Stimulated activated CD4-positive, alpha-beta T cell treated with anti-CD3 and anti-CD28 coated beads, Interleukin-4, amount 100 ng/mL, for 1 hour (primary cell): ENCODE measurements at places on chromosomes 13 and 19.

DNA sequence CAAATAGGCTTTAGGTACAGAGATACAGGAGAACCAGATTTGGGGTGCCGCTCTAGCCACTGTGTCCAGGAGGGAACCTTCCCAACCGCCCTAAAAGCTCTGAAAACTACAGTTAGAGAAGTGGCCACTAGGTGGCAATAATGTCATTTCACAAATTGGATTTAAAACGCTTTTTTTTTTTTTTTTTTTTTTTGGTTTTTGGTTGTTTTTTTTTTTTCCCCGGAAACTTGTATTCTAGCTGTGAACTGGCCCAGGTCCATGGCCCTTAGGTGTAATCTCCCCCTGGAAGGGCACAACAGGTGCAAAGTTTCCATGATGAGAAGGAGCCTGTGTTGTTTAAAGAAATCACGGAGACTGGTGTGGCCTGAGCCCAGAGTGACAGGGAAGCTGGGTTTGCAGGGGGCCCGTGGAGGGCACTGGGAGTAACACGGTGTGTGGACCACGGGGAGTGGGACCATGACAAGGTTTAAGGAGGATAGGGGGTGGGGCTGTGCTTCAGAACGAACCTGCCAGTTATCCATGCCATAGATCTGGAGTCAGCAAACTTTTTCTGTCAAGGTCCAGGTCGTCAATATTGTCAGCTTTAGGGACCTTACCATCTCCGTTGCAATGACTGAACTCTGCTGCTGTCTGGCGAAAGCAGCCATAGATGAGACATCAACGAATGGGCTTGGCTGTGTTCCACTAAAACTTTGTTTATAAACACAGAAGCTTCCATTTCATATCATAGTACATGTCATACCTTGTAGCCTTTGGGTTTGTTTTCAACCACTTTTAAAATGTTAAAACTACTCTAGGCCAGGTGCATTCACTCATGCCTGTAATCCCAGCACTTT is 10.1 kb downstream of the OR1I1 start:
- no peak for DNase-seq

- no peak for DNase-seq
Observed at GRCh38 chr19:46924874-46925547, 64.2 kb downstream of the ARHGAP35 start.

- no peak for DNase-seq
Observed at GRCh38 chr13:110490009-110490770, 71.3 kb downstream of the RAB20 start.

DNA sequence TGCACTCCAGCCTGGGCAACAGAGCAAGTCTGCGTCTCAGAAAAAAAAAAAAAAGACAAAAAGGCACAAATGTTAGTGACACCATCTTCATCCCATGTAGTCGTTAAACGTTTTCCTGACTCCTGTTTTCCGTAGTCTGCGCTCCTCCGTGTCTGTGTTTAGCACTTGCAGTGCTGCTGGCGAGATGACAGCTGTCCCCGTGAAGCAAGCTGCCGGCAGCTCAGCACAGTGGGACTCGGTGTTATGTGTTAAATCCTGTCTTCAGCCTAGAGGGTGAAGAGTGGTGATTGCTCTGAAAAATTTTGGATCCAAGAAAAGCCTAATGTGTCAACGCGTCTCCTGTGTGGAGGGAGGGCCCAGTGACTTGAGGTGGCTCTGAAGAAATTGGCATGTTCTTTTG is 18.4 kb downstream of the UBXN6 start:
- no peak for DNase-seq

- DNase-seq, result peak; percentile 44
Observed at GRCh38 chr19:42216653-42217519, 591 bp downstream of the DEDD2 start.

DNA sequence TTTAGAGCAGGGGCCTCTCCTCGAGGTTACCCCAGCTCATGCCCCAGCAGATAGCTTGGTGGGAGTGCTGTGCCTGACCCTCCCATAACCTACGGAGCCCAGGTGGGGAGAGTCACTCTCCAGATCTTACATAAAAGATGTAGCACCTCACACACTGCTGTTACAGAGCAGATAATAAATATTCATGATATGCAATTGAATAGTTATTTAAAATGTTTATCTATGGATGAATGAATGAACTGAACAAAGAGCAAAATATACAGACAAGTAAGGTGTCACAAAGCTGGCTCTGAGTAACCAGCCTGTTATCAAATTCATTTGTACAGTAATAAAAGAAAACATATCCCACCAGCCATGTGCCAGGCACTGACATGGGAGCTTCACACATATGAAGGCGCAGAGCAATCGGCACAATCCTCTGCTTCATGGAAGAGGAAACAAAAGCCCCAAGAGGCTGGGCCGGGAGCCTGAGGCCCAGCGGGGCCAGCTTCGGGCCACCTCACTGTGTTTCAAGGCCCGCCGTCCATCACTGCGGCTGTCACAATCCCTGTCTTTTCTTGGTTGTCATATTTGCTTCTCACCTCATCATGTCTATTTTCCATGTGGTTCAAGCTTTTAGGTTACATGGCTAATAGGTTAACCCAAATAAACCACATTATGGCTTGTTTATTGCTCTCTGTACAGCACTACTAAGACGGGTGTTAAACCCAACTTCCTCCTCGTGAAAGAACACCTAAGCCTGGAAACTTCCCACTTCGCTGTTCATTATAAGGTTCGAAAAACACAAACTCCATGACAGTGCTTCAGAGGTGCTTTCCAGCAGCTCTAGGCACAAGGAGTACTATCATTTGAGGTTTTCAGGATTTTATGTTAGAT is 78.4 kb downstream of the IRS2 start:
- DNase-seq, result no peak

GRCh38 chr13:93476175-93476574 is 249.6 kb downstream of the GPC6 start:
- DNase-seq, result no peak

- DNase-seq, result no peak
Observed at GRCh38 chr13:32791545-32792172, 205.4 kb downstream of the PDS5B start.

DNA sequence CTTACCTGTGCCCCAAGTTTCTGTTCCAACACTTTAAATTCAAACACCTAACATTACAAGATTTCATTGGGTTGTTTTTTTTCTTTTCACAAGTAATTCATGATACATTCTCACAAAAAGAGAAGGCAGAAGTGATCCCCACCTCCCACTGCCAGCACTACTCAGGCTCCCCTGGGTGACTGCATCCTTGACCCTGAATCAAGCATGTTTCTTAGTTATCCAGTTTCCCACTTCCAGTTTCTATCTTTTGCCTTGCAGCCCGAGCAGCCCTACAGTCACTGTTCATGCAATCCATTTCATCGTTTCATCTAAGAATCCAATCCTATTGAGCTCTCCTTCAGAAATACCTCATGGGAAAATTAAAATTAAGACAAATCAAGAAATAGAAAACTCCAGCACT is 61.4 kb downstream of the RNASEH2B start:
- no peak for DNase-seq

- peak; percentile 73 for DNase-seq
Observed at GRCh38 chr19:41872775-41873647, 4.1 kb upstream of the CD79A start.

GRCh38 chr13:33728271-33729037 is 89.5 kb upstream of the RFC3 start:
- DNase-seq, result no peak

- no peak for DNase-seq
Observed at GRCh38 chr19:6429419-6430221, 3.9 kb downstream of the SLC25A41 start.

DNA sequence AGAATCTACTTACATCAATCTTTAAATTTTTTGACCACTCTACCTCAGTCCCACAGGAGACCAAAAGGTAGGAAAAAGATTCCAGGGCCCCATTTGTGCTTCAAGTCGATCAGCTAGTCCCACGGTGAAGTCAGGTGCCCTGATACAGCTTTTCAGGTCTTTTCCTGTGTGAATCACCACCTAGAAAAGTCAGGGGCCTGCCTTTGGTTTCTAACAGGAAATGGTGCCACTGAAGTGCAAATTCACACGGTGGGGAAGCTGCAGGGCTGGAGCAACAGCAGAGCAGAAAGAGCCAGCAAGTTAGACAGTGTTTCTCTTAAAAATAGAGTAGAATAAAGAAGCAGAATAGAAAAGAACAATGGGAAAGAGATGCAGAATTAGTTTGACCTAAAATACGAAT is 107.5 kb downstream of the KLF12 start:
- peak; percentile 52 for DNase-seq

DNA sequence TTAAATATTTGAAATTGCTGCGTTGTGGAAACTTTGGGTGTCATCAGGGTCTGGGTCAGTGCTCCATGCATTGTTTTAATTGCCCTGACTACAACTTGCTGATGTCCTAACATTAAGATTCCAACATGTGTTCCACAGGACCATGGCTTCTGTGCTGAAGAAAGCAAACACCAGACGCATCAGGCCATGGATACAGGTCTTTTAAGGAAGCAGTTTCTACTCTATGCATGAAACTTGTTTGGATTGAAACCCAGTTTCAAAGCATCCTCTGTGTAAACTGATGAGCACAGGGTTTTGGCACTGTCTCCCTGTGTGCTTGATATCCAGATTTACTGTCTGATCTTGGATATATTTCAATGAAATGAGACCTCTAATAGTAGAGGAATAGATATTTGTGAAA is 328.4 kb upstream of the SLC10A2 start:
- DNase-seq, result no peak

GRCh38 chr13:73913079-73913740 is 221.0 kb downstream of the KLF12 start:
- DNase-seq, result no peak

DNA sequence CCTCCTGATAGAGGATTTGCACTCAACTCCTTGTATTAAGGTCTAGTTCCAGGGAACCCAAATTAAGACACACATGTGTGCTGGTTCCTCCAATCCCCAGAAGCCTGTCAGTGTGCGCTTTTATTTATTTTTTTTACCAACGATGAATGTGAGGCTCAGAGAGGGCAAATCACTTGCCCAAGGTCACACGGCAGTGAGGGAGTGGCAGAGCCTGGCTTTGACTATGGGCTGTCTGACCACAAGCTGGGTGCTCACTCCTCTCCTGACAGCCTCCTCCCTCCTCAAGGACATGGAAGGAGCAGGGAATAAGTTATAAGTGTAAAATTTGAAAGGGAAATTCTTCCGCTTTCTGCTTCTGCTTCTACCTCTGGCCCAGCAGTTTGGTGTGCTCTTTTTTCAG is 48.9 kb downstream of the CYP4F22 start:
- DNase-seq, result no peak

DNA sequence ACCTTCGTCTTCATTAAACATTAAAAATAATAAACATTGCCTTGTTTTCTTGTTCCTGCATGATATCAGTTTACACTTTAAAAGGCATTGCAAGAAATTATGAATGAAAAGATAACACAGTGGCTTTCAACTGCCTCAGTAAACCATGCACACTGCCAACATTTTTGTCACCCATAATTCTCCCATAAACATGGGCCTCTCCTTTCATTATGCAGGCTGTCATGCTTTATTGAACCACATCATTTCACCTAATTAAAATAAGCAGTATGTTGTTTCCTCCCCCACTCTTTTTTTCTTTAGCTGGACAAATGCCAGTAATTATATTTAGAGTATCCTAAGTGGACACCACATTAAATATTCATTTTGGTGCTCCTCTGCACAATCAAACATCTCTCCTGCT is 1566.5 kb upstream of the SLC10A2 start:
- DNase-seq, result no peak

DNA sequence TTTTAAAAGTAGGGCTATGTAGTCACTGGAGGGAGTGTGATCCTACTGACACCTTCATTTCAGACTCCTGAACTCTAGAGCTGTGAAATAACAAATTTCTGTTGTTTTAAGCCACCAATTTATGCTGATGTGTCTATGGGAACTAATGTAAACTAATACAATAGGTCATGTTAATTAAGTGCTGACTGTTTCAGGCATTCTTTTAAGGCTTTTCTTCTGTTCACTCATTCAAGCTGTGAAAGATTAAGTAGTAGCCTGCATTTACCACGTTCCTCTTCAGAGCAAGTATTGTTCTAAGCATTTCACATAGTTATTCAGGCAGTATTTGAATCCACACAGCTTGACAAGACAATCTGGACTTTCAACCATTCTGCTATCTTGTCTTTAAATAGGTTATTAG is 1135.0 kb downstream of the SLITRK1 start:
- no peak for DNase-seq

DNA sequence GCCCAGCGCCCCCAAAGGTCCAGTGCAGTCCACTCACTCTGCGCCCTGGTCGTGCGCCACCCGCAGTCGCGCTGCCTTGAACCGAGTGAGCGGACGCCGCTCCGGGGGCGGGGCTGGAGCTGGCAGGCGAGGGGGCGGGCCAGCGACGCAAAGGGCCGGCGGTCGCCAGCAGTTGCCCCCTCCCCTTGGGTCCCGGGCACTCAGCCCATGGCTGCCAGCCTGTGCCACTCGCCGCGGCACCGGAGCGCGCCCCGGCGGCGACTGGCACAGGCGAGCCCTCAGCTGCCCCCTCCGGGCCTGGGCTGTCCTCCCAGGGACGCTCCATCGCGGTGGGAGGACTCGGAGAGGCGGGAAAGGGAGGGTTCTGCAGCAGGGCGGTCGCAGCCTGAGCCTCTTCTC is at the start of gene S1PR5:
Gene S1PR5, minus strand, starts transcription at position 87 of the 399 bp plus-strand sequence. CDS start 2,436 bp downstream, outside the sequence.
- DNase-seq, result no peak

DNA sequence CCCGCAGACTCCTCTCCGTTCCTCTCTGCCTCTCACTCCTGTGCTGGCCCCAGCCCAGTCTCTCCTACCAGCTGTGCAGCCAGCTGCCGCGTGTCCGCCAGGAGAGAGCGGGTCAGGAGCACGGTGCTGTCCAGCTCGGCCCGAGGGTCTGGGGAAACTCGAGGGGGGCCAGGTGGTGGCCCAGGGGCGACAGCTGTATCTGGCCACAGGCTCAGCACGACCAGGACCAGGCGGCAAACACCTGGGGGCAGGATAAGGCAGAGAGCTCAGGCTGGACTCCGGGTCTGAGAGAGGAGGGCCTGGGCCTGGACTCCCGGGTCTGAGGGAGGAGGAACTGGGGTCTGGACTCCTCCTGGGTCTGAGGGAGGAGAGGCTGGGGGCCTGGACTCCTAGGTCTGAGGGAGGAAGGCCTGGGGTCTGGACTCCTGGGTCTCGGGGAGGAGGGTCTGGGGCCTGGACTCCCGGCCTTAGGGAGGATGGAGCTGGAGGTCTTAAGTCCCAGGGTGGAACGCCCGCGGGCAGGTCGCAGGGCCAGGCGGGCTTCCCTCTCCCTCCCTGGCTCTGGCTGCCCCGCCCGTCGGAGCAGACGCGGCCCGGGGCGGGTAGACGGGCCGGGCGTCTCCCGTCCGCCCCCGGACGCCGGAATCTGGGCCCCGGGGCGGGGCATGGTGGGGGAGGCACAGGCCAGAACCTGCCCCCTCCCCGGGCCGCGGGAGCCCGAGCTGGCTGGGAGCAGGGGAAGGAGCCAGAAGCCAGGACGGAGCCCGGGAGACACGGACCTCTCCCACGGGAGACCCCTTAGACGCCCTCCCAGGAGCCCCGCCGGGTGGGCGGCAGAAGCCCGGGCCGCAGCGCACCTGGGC is 1.3 kb downstream of the IL11 start:
- peak; percentile 27 for DNase-seq

DNA sequence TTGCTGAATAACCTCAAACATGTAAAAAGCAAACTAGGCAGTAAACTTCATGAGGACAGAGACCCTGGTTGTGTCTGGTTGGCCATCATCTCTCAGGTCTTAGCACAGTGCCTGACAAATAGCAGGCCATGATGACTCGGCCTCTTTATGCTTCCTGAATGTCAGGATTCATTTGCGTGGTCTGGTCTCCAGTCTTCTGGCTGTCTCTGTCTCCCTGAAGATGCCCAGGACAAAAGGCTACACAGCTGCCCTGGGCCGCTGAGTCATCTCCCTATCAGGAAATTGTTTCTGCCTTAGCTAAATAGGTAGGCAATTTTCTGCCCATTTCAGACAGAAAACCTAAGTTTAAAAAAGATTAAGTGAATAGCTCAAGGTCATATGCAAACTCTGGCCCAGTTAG is 84.1 kb upstream of the FNDC3A start:
- DNase-seq, result no peak
